Stimulated activated naive CD8-positive, alpha-beta T cell treated with anti-CD3 and anti-CD28 coated beads, Interleukin-15, Interleukin-2, amounts not matched to agents 100 U/mL and 50 U/mL, for 24 hours (primary cell): ENCODE measurements at places on chromosomes 2 and 18.

DNA sequence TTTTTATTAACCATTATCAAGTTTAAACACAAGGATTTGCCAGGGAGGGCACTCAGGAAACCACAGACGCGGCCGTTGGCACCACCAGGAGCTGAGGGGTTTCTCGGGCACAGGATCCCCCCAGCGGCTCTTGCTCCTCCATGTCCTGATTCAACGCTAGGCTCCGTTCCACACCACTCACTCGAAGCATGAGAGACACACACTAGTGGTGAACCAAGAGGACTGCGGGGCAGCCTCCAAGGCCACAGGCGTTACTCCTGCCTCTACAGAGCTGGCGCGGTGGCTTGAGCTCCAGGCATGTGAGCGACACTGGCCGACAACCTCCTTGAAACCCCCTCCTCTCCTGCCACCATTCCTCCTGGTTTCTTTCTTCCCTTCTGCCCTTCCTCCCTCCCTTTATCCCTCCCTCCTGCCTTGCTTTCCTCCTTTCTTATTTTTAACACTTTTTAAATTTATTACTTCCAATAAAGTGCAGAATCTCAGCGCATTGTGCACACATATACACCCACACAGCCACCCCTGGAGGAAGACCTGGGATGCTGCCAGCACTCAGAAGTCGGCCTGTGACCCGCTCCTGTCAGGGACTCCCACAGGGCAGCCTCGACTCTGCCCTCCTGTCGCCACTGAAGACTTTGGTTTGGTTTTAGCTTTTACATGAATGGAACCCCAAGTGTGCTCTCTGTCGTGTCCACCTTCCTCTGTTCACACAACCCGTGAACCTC is 21.7 kb downstream of the COX7A2L start:
- DNase-seq, result no peak

DNA sequence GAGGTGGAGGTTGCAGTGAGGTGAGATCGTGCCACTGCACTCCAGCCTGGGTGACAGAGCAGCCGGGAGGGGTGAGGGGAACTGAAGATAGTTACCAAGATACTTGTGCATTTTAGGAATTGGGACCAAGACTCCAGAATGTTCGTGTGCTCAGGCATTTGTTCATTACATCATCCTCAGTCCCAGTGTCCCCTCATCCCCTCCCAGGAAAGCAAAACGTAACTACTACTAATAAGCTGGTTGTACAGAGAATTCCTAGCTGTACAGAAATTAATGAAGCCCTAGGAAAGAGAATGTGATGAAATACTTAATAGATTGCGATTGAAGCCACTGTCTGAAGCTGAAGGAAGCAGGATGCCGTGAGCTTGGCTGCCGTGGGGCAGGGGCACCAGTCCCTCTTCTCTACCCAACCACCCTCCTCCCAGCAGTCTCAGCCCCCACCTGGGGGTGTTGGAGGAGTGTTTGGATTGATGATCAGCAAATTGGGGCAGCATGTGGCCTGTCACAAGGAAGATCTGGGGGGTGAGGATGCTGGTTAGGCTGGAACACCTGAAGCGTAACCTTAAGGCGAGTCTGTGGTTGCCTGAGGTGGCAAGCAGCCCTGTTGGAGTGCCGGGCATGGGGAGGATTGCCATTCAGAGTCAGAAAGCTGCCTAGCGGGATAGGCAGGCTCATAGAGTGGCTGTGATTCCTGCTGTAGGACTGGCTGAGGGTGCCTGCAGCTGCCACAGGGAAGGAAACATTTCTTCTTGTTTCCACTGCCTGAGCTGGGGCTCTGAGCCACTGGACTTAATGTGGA is 140.9 kb downstream of the SH3RF3 start:
- no peak for DNase-seq

DNA sequence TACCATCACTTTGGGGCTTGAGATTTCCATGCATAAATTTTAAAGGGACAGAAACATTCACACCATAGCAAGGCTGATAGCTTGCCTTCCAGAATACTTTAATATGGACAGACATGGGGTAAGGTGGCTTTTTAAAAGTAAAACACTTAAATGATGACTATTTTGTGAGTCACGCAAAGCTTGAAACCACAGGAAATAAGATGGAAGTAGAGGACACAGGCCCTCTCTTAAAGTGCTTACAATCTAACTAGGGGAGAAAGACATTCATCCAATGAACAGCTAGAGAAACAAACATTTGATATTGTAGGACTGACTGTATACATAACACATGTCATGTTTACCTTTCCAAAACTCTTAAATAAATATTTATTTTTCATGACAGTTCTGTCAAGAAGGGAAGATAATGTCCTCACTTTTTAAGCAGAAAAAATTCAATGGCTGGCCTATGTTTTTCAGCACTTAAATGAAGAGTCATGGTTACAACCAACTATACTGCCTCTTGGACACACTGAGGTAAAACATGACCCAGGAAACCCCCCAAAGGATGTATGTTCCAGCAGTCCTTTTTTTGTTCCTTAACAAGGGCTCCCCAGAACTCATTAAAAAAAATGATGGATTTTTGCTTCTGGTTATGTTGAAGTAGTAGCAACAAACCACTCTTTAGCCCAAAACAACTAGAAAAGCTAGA is 120.0 kb upstream of the RBMS1 start:
- no peak for DNase-seq

- no peak for DNase-seq
Measured at GRCh38 chr2:228614741-228615140, 433.3 kb upstream of the SPHKAP start.

- no peak for DNase-seq
Measured at GRCh38 chr2:168993538-168993937, 37.6 kb downstream of the ABCB11 start.
